8988T (cell line): ENCODE measurements at places on chromosomes 2 and 18.

DNA sequence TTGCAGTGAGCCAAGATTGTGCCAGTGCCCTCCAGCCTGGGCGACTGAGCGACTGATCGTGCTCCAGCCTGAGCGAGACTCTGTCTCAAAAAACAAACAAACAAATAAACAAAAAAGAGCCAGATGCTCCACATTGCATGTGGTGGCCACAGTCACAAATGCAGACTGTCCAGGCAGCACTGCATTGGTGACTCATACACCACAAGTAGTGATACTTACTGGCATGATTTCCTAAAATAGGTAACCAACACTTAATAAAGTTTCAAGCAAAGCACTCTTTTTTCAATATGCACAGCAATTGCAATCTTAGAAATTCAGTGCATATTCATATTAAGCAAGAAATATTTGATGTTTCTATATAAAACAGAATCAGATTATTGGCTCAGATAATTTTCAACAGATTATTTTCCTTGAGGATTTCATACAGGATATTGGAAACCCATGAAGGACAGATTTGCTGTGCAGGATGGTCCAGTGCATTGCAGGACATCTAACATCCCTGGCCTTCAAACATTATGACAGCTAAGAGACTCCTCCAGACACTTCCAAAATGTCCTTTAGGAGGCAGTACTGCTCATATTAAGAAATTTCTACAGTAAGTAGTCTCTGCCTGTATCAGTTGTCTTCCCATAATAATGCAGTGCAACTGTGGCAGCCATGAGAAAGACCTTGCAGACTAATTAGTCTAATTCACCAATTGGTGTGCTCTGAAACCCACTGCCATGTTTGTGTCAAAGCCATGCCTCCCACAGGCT is 10.5 kb upstream of the SLC1A4 start:
- DNase-seq = no peak

DNA sequence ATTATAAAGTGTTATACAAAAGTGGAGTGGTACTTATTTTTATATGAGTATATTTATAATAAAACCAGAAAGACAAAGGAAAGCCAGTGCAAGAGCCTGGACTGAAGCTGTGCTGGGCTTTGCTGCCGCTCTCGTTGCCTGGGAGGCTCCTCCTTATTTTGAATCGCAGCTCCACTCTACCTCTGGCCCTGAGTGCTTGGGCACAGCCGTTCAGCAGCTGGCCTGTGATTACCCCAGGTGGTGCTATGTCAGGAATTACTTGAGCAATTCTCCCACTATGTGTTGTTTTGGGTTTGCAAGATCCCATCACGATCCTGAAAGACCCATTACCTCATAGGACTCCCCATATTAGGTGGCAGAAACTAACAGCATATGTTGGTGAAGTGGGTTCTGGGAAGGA is 53.0 kb upstream of the LCLAT1 start:
- no peak for DNase-seq

GRCh38 chr2:36322108-36322507 is 33.5 kb upstream of the CRIM1 start:
- DNase-seq = no peak

DNA sequence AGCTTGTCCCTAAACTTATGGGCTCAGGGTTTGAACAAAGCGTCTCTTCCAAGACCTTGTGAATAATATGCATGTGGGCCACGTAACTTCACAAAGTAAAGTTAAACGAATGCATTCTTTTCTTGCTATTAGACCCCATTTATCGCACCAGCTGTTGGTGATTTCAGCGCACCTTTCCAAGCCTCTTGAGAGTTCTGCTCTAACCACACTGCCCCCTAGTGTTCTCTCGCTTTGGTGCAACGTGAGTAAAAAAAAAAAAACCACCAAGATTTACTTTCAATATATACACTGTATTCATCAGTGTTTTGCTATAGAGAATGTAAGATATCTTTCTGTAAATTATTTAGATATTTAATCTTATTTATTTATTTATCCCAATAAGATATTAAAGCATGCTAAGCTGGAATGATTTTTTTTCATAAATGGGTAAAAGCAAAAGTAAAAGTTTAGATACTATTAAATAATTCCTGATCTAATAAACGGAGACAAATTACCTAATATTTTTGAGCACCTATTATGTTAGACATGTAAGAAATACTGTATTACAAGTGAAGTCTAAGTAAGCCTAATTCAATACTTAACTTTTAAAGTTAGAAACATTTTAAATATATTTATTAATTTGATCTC is 459.5 kb downstream of the DLGAP1 start:
- no peak for DNase-seq

DNA sequence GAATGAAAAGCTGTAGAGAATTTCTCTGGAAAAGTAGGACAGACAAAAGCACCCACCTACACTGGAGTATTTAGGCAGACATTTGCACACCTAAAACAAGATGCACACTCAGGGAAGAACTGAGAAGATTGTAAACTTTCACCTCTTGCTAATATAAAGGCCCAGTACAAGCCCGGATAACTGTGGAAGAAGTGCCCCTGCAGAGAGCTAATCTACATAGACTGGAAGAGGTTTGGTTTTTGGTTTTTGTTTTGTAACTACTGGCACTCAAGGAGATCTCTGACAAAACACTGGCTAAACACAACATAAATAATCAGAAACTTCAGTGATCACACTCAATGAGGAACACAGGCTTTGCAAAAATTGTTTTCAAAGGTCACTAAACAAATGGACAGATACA is 782.2 kb upstream of the SLC8A1 start:
- no peak for DNase-seq

DNA sequence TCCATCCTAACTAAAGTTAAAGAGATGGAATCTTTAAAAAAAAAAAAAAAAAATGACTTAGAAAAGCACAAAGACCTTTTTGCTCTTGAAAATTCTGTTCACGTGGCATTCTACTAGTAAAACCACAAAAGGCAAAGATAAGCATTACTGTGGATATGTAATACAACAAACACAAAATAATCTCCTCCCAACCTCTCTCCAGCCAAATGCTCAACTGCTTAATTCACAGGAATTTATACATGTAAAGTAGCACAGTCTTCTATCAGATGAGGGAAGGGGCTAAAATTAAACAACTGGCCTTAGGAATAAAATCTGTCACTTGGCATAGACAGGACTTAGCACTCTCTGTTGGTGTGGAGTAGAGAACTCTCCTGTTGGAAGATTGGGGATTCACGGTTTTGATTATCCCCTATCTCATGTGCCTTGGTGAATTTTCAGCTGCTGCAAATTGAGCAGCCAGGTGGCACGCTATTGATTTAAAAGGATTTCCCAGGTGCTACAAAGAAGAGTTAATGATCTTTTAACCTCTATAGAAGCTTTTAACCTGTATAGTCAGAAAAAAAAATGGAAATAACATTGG is 57.4 kb downstream of the ATIC start:
- DNase-seq = no peak

DNA sequence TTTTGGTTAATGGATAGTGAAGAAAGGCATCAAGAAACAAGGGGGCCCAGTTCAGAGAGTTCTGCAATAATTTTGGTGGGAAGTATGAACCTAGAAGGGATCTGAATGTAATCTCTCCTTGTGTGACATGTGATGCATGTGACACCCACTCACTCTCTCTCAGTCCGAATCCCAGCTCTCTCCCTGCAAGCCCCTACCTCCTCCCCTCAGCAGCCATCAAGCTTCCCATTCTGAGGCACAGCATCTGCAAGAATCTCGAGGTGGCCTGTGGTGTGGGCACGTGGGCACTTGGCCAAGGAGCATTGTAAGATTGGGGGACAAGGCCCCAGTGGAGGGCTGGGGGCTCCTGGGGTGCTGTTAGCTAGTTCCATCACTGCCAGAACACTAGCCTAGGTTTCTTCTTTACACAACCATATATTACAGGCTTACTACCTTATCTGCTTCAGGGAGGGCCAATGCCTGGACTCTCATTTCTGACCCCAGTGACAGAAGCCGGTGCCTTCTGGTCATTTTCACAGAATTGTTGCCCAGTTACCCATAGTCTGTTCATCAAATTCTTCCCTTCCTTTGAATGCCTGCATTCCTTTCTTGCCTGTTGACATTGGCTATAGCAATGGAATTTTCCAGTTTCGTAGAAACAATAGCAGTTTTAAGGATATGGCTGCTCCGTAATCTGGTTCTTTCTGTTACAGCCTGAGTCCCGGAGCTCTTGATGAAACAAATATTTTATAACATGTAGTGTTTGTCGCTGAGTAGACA is 13.3 kb upstream of the LCLAT1 start:
- DNase-seq = no peak

DNA sequence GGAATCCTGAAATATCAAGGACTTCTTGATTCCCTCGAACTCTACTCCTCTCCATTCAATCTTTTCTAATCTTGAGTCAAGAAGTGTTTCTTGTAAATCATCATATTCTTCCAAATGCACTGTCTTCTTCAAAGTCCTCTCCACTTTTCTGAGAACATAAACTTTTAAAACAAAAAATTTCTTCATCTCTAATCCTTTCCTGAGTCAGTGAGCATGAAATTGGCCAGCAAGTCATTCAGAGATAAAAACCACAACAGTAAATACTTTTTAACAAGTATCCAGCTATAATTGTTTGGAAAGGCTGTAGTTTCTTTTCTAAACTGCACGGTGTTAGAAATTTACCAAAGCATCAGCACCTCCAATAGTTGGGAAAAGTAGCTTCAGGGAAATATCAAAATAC is 312.6 kb upstream of the GALNT5 start:
- DNase-seq = no peak

DNA sequence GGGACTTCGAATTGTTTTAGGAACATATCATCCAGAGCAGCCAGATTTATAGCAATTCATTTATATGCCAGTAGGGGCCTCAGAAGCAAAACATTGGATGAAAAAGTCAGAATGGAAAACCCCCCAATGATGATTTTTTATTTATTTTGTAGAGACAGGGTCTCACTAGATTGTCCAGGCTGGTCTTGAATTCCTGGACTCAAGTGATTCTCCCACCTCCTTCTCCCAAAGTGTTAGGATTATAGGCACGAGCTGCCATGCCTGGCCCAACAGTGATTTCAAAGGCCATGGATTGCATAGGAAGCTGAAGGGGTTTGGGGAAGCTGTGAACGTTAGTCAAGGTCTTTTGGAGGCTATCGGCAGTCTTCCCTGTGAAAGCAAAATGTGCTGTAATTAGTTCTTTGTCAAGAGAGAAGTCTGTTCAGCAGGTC is 21.9 kb upstream of the MCFD2 start:
- no peak for DNase-seq

DNA sequence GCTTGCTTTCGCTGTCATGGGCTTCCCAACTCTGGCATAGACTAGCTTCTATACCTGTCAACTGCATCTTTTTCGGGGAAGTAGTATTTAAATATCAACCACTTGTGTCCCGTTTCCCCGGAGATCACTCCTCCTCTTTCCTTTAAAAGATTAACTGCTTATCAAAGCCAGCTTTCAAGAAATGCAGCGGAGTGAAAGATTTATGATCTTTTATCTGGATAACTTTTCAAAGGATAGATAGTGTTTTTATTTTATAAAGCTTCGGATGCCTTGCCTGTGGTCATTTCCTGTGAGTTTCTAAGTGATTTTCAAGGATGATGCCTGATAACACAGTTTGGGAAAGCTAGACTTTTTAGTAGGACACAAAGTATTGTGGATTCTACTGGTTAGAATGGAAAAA is 2.9 kb upstream of the IGFBP5 start:
- no peak for DNase-seq

- no peak for DNase-seq
These were observed 113.5 kb downstream of the ESCO1 start for GRCh38 chr18:21486905-21487437.

DNA sequence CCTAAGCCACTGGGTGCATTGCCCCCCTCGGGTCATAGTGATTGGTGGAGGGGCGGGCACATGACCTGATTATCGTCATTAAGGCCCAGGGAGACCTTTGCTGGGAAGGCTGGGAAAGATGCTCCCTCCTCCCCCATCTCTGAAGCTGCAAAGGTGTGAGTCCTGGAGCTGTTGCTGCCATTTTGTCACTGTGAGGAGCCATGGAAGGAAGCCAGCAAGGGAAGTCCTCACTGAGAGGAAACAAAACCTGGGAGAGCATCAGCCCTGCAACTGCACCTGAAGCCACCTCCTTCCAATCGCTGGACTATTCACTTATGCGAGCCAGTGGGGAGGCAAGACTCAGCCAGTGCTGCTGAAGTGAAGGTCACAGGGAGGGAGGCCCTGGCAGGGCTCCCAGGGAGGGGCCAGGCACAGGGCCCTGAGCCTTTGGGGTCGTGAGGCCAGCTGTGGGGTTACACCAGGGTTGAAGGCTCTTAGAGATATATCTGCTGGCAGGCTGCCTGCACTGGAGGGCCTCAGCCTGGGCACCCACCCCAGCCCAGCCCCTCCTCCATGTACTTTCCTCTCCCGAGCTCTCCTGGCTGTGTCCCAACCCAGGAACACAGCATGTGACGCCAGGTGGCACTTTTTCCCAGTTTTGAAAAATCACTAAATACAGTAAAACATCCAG is 10.7 kb upstream of the FAHD2A start:
- no peak for DNase-seq

- no peak for DNase-seq
These were observed 435.0 kb upstream of the SPRED2 start for GRCh38 chr2:65867446-65867845.

DNA sequence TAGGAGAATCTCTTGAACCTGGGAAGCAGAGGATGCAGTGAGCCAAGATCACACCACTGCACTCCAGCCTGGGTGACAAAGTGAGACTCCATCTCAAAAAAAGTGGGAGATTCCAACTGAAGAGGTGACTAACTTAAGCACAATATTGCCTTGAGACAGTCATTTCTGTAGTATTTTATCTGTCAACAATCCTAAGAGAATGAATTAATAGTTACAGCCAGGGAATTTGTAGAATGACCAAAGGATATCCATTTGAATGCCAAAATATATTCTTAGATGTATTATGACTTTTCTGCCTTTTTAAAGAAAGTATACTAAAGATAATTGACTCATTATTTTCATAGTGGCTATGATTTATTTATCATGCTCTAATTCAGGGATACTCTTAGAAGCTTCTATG is 40.7 kb upstream of the CCDC150 start:
- no peak for DNase-seq

- no peak for DNase-seq
These were observed 20.9 kb upstream of the KLF11 start for GRCh38 chr2:10022445-10022844.

- no peak for DNase-seq
These were observed 56.1 kb downstream of the DYNAP start for GRCh38 chr18:54647176-54647575.

- DNase-seq = no peak
These were observed 49.0 kb downstream of the PRKCE start for GRCh38 chr2:45700407-45701013.

DNA sequence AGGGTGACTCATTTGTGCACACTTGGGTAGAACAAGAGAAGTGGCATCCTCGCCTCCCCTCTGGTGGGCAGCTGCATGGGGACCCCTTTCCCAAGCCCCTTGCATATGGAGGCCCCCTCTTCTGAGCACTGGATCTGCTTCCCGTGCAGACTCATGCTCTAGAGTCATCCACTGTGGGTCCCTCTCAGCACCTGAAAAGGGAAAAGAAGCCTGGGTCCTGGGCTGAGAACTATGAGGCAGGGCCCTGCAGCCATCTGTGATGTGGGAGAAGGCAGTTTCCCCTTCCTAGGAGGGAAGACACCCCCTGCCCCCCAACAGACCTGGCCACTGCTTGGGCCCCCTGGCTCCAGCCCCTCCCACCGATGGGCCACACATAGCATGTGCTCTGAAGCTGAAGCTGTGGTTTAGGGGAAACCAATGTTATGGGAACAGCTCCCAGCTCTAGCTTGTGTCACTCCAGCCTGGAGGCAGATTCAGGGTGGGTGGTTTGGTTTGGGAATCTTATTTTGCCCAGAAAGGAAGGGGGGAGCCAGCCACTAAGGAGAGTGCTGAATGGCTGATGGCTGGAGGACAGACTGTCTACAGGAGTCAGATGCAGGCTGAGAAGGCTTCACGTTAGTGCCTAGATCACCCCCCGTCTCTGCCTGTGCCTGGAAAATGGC is 172.8 kb downstream of the GLI2 start:
- no peak for DNase-seq

GRCh38 chr2:101706819-101707177 is 9.3 kb downstream of the MAP4K4 start:
- DNase-seq = no peak
